ENCODE measurements at places on chromosomes 2 and 18. TPM values are rescaled to one million over a fixed set of nuclear protein-coding genes. Genes with fewer than 3 reads are reported as not detected.

DNA sequence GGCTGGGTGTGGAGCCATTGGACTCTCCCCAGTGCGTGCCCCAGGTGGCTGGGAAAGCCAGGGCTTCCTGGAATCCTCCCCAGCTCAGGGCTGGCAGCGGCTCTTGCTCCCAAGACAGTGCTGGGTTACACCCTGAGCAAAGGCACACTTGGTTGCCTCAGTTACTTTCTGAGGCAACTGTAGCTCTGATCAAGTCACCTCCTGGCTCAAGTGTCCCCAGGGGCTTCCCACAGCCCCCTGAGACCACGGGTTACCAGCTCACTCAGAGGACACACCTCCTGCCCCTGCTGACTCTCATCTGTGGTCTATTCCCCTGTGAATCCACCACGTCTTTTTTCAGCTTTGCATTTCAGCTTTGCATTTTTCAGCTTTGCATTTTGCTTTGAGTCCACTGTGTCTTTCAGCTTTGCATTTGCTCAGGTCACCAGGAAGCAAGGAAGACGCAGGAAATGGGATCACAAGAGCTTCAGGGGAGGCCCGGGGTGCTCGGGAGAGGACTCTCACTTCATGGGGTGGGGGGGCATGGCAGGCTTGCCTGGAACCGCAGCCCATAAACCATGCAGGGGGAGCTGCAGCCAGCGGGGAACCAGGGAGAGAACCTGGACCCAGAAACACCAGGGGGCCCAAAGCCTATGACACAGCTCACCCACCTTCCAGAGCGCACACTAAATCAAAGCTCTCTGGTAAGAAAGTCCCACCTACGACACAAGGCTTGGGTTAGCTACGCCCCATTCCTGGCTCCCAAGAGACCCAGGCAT, 138.0 kb upstream of the ASB18 start:
- DNase-seq: no peak

GRCh38 chr2:133054297-133054696, 384.3 kb upstream of the LYPD1 start:
- no peak for DNase-seq

MCM6 gene
- total RNA-seq: 5.1 TPM

ATP6V1B1 gene
- not detected for total RNA-seq

BUB1 gene
- total RNA-seq: 0.88 TPM

ZNF385B gene
- total RNA-seq: 95.9 TPM
